ENCODE measurements at places on chromosomes 1 and 21. TPM values are rescaled to one million over a fixed set of nuclear protein-coding genes. Genes with fewer than 3 reads are reported as not detected.

TMOD4 gene
- 2.9 TPM for total RNA-seq

PPT1 gene
- 96.6 TPM for total RNA-seq

PTCH2 gene
- total RNA-seq = 3.6 TPM

CNR2 gene
- total RNA-seq = 0.14 TPM

SLC5A9 gene
- total RNA-seq = not detected

IVL gene
- total RNA-seq = not detected

ASTN1 gene
- total RNA-seq = not detected

LYPD8 gene
- not detected for total RNA-seq

CTTNBP2NL gene
- 7.0 TPM for total RNA-seq

TNFRSF8 gene
- total RNA-seq = 3.8 TPM

OLIG2 gene
- not detected for total RNA-seq

S100A1 gene
- not detected for total RNA-seq

WDR64 gene
- total RNA-seq = 0.12 TPM

PPFIA4 gene
- total RNA-seq = 4.6 TPM

SLC45A1 gene
- total RNA-seq = 0.26 TPM

AKR7A2 gene
- total RNA-seq = 48.0 TPM

DNAI4 gene
- 0.80 TPM for total RNA-seq

CFHR3 gene
- not detected for total RNA-seq

CD101 gene
- 1.4 TPM for total RNA-seq

PTPN22 gene
- 133 TPM for total RNA-seq

CD84 gene
- 34.6 TPM for total RNA-seq

OR2T29 gene
- total RNA-seq = not detected

LRRC38 gene
- total RNA-seq = not detected

TAS1R1 gene
- total RNA-seq = not detected

MIXL1 gene
- not detected for total RNA-seq

TNNT2 gene
- total RNA-seq = not detected
